ENCODE measurements at places on chromosomes 11 and 22.

DNA sequence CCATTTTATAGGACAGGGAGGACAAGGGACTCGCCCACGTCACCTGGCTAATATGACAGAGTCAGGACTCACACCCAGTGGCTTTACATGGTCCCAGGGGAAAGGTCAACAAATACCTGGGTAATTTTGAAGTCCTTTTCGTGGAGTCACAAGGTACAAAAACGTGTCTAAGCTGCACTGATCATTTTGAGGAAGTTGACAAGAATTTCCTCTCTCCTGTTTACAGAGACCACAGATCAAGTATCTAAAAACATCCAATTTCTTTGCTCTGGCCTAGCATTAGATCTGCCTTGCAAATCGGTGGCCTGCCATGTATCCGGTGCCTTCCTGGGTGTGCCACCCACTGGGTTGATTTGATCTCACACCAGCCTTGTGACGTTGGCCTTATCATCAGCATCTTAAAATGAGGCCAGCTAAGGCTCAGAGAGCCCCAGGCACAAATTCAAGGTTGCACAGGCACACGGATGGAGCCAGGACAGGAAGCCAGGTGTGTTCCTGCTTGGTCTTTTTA lies 17.6 kb downstream of the GDPD5 start:
- no peak for DNase-seq

GRCh38 chr11:34819740-34820482 lies 96.3 kb downstream of the APIP start:
- DNase-seq = no peak

GRCh38 chr22:35568751-35569739 lies 28.4 kb downstream of the RASD2 start:
- DNase-seq = no peak

- peak; percentile 78 for DNase-seq
These were observed 41.7 kb downstream of the THAP12 start for GRCh38 chr11:76339221-76339620.

GRCh38 chr11:35227576-35228327 lies 88.8 kb downstream of the CD44 start:
- peak; percentile 81 for DNase-seq

DNA sequence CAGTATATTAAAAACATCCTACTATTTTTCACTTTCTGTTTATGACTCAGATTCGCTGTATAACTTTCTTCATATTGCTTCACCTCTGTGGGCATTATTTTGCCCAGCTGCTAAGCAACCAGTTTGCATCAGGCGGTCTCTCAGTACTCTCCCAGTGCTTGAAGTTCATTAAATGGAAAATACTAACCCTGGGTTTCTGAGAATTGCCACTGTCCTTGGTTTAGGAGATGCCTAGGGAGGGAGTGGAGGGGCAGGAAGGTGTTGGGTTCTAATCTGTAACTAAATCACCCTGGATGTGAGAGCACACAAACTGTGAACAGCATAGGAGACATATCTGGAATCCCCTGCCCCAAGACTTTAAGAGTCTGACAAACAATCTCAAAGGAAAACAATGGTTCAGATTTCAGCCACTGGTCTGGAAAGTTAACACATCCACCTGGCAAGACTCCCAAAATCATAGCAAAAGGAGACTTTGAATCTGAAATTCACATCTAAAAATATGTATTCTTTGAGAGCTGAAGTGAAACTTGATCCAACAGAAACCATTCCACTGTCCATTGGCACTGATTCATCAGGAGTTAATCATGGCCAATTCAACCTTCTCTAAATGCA lies 540.0 kb downstream of the SOX6 start:
- DNase-seq = peak; percentile 92

- DNase-seq = no peak
These were observed 49.9 kb downstream of the ST3GAL4 start for GRCh38 chr11:126405374-126405773.

DNA sequence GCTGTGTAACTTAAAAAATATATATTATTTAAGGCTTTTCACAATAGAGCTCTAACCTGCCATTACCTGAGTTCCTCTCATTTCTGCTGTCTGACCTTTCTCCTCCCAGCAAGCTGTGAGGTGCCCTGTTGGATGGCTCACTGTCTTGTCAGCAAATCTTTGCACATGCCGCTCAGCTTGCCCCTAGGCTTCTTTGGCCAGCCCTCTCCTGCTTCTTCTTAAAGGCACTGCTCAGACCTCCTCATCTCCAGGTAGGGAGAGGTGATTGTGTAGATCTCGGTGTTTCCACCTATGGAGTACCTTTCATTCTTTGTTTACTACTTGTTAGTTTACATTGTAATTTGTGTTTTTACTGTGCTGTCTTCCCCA lies 96.5 kb downstream of the EXT2 start:
- no peak for DNase-seq

GRCh38 chr11:123251657-123252344 lies 56.8 kb upstream of the CLMP start:
- no peak for DNase-seq

DNA sequence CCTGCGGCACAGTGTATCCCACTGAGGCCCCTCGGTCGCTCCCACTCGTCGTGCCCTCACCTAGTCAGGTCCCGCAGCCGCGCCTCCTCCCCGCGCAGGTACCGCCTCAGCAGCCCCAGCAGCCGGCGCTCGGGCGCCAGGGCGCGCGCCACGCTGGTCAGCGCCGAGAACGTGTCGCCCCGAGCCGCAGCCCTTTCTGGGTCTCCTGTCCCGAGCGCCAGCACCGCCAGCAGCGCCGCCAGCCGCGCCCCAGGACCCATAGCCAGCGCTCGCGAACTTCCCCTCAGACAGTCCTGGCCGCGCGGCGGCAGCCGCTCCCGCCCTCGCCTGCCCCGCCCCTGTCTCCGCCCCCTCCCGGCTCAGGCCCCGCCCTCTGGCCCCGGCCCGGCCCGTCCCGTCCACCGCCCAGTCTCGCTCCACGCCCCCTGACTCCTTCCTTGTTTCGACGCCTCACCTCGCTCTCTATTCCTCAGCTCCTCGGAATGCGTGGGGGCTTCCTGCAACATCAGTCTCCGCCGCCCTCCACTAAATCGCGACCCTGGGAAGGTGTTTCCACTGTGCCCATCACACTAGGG lies at the start of gene P4HA3:
Gene P4HA3, minus strand, starts transcription at position 289 of the 575 bp plus-strand sequence. Its CDS starts 29 bp downstream, at position 260.
- DNase-seq = peak; percentile 40

All from mesenchymal stem cell (in vitro differentiated cells and primary cell).